ENCODE measurements at places on chromosomes 5 and 9. TPM values are rescaled to one million over a fixed set of nuclear protein-coding genes. Genes with fewer than 3 reads are reported as not detected.

Gene PCDHA9
- 2.5 TPM for total RNA-seq

- no peaks in the 10 kb centered on the region for H3K4me1 ChIP-seq
- H3K36me3 ChIP-seq = no peaks in the 10 kb centered on the region
- peaks cover 7% of the 10 kb centered on the region for H3K27me3 ChIP-seq
- no peak overlapping the region for H3K4me3 ChIP-seq
- no peak overlapping the region for H3K27ac ChIP-seq
- no peak for DNase-seq
Observed at GRCh38 chr5:31573494-31574142, 41.5 kb downstream of the C5orf22 start.

DNA sequence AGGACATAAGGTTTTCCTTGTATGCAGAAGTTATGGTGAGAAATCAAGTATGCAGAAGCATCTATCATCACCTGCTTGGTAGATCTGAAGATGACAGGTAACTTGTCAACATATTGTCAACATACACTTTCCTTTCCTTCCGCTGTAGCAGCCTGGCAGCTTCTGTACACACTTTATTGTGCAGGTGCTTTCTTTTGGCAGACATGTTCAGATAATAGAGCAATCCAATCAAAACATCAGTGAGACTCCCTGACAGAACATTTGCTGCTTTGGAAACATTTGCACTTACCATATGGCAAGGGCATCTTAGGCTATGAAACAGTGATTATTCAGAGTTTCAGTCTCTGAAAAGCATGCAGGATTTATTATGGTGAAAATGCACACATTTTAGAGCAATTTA lies 161.1 kb upstream of the CDH12 start:
- DNase-seq = no peak
- no peaks in the 10 kb centered on the region for H3K36me3 ChIP-seq
- H3K27ac ChIP-seq = no peak overlapping the region
- H3K4me3 ChIP-seq = no peak overlapping the region
- H3K4me1 ChIP-seq = no peaks in the 10 kb centered on the region

Gene PRRX2
- 9.7 TPM for total RNA-seq

GRCh38 chr5:67154556-67155206 lies 41.9 kb downstream of the CD180 start:
- no peak overlapping the region for H3K4me3 ChIP-seq
- H3K4me1 ChIP-seq = no peaks in the 10 kb centered on the region
- H3K27ac ChIP-seq = no peak overlapping the region
- DNase-seq = no peak
- H3K27me3 ChIP-seq = no peaks in the 10 kb centered on the region

GRCh38 chr9:112384690-112385089 lies 4.8 kb downstream of the HSDL2 start:
- no peak overlapping the region for H3K4me3 ChIP-seq
- H3K27me3 ChIP-seq = no peaks in the 10 kb centered on the region

DNA sequence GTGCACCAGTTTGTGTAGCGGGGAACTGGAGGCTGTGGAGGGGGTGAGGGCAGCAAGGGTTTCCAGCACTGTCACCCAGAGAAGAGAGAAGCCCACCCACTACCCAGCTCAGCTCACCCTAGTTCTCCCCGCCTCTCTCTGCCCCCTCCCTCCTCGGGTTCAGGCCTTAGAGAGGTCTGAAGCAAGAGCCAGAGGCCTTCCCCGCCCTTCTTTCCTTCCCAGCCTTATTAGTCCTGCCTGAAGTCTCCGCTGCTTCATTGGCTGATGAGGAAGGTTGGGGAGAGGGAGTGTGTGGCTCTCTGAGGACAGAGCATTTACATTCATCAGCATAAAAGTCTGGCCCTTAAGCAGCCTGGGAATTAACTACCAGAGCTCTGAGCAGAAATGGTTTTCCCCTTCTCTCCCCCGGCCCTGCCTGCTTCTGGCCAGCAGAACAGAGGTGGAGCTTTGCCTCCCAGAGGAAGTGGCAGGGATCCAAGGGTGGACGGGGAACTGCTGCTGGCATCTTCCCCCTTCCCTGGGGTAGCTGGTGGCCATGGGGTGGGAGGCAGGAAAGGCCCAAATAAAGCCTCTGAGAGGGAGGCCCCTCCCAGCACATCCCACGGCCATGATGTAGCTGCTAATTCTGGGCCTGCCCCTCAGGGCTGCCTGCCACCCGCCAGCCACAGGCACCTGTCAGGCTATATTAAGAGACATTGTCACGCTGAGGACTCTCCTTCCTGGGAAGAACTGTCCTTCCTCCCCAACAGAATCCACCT lies 4.1 kb downstream of the DNAJB5 start:
- peak; percentile 65 for DNase-seq
- H3K4me1 ChIP-seq = peaks cover 33% of the 10 kb centered on the region
- H3K27ac ChIP-seq = peak overlapping the region; percentile 94
- H3K36me3 ChIP-seq = no peaks in the 10 kb centered on the region
- no peaks in the 10 kb centered on the region for H3K27me3 ChIP-seq
- no peak overlapping the region for H3K4me3 ChIP-seq

DNA sequence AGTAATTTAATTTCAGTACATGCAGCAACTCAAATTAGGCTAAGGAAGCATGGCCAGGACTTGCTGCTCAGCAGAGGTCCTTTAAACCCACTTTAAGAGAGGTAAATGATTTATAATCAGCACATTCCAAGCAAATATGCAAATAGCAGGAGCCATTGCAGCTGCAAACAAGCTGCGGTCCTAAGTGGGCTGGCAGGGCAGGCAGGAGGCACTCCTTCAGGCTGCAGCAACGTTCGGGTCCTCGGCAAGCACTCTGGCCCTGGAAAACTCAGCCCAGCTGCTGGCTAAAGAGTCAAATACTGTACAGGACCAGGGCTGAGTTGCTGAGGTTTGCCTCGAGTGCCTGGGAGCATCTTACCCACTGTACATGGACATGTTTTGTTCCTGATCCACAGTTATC lies 126.9 kb downstream of the FSTL4 start:
- DNase-seq = no peak
- H3K27me3 ChIP-seq = no peaks in the 10 kb centered on the region
- no peak overlapping the region for H3K27ac ChIP-seq
- H3K4me3 ChIP-seq = no peak overlapping the region
- no peaks in the 10 kb centered on the region for H3K4me1 ChIP-seq
- no peaks in the 10 kb centered on the region for H3K36me3 ChIP-seq

Data from hepatocyte (in vitro differentiated cells).